ENCODE measurements at places on chromosomes 12 and 14.
A peak's percentile ranks its signal among the peaks of the same experiment; 100 is the strongest.

DNA sequence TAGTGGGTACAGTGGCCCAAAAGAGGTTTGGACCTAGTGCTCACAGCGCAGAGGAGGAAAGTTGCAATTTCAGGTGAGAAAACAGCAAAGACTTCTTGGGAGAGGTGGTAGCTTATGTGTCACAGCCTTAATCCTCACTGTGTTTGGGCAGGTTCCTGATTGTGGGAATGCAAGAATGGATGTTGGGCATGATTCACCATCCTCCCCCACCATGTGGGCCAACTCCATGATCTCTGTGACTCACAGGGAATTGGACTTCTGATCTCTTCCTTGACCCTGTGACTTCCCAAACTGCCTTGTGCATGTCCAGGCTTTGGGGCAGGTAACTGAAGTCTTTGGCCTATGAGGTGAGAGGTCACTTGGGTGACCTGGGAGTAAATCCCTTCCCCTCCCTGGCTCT lies 1.8 kb upstream of the CHST11 start:
- DNase-seq: peak; percentile 10

GRCh38 chr12:94670898-94671297 lies 20.5 kb upstream of the TMCC3 start:
- no peak for DNase-seq

DNA sequence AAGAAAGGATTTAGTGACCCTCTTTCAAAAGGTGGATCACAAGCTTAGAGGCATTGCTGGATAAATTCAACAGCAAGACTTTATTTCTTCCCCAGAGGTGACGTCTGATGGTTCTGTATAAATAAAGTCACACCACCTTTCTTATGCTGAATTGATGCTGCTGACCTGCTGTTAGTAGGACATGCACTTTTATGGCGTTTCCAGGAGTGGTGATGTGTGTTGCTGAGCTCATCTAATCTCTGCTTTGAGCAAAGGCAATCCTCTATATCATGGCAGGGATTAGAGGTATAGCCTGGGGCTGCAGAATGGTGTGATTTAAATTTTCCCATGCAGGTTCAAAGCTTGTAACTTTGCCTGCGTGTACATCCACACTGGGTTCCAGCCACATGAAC lies 94.9 kb downstream of the ETV6 start:
- DNase-seq: no peak

DNA sequence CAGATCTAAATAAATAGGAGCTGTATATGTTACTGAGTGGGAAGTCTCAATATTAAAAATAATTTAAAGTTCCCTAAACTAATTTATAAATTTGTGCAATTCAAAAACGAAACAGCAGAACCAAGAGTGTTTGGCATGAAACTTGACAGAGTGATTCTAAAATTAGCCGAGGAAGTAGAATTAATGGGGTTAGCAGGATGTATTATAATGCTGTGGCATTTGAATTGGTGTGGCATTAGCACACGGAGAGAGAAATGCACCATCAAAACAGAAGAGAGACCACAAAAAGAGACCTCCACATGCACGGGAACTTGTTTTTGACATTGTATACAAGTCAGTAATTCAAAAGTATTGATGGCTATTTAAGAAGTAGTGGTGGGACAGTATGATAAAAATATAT lies 366.0 kb upstream of the RGS6 start:
- DNase-seq: no peak

DNA sequence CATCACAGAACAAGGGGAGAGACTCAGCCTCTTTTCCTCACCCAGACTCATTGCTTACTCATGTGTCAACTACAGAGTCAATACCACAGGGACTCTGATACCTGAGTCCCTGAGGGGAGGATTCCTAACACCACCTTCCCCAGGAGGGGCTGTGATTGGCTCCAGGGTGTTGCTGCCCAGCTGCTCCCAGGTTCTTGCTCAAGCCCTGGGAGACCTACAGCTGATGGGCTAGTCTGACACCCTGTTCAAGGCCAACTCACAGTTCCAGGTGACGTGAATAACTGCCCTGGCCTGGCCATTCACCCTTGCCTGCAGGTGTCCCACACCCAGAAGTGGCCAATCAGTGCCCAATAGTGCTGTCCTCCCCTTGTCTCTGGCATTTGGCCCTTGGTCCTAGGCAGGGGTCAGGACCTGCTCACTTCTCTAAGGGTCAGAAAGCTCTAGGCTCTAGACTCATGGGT lies 8.6 kb downstream of the SPRYD4 start:
- DNase-seq: no peak

DNA sequence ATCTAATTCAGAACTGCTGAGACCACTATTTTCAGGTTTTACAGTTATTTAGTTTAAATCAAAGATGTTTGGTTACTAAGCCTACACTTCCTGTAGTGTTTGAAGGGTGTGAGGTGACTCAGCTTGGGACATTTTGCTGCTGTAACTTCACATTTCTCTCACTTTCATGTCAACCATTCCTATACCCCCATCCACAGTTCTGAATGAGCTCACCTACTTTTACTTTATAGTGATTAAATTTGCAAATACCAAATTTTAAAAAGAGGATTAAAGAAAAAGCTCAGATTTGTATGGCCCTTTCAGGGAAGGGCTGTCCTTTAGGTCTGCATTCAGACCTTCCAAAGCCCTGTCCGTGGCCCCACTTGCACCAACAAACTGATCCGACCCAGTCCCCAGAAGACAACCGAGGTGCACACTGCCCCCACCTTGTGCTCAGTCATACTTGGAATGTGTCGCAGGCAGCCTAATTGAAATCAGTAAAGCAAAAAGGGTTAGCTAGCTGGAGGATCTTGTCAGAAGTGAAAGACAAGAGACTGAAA lies 174.4 kb downstream of the MON2 start:
- DNase-seq: no peak

GRCh38 chr12:111024205-111024801 lies 103.9 kb upstream of the MYL2 start:
- no peak for DNase-seq

DNA sequence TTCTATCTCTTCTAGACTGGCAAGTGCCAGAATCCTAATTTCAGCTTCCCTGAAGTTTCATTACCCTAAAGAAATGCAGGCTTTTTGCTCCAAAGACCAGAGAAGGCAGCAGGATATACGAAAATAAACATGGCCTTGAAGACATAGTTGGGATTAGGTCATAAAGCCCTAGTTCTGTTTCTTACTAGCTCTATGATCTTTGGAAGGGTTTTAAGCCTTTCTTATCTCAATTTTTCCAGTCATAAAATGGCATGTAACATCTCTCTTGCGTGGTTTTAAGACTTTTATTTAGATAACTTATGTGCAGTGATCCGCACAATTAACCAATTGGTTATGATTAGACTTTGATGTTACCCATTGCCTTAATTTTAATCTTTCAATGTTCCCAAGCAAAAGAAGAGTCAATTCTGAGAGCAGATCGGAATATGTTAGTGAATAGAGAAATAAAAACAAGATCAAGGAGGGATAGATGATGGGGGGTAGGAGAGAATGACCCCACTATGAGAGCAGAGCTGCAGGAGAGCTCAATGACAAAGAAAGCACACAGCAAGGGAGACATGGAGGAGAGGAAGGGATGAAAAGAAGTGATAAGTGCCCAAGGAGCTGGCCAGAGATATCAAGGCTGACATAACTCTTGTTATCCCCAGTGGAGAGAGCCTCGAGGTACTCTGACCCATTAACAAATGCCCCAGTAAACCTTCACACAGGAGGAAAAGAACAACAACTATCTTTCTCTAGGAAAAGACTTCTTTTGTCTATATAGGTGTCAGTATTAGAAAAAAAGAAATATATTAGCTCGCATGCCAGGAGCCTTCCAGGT lies 53.0 kb upstream of the ANP32D start:
- no peak for DNase-seq

DNA sequence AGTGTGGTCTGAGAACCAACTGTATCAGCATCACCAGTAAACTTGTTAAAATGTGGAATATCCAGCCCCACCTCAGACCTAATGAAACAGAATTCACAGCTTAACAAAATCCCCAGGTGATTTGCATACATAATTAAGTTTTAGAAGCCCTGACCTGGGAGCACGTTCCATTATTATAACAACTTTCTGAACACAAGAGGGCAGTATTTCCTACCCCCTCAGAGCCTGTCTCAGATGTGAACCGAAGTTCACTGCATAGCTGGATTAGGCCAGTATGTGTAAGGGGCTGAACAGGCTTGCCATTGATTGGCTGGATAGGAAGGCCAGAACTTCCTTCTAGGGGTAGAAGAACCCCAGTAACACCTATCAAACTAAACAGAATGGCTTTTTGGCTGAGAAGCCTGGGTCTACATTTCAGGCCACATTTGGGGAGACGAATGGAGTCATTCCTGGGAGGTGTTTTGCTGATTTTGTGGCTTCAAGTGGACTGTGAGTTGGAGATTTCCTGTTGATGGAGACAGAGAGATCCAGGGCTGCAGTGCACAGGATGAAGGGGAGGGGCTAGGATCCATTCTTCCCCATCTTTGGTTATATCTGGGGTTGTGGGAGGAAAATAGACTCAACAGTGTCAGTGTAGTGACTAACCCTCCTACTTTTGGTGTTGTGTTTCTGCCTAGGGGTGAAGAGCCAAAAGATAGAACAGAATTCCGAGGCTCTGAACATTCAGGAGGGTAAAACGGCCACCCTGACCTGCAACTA lies 94.7 kb upstream of the OR4E1 start:
- DNase-seq: no peak

DNA sequence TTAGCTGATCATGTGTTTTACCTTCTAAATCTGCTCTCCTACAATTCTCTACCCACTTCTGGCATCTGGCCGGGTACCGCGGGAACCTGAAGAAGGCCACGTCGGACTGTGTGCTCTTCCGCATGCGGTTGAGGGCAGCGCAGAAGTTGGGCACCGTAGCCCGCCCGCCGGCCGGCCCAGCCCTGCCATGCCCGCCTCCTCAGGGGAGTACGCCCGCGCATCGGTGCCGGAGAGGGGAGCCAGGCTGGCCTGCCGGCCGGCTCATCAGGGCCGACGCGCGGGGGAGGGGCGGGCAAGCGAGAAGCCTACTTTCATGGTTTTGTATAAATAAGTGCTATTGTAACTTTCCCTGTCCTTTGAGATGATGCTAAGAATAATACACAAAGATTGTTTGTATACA lies 19.9 kb upstream of the ADAMTS20 start:
- DNase-seq: no peak

DNA sequence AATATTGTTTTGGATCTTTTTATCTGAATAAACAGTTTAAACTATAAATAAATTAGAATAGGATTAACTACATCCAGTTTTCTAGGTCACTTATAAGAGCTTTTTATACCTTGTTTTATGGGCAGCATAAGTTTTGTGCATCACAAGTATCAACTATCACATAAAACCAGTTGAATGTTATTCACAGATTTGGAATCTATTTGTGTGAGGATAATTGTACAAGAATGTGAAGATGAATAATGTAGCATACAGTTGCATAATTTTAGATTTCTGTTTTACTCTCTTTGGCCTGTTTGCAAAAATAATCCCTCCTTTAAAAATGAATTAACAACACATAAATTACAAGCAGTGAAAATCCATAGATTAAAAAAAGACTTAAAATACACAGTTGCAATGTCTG lies 88.8 kb downstream of the SCFD1 start:
- peak; percentile 23 for DNase-seq

GRCh38 chr12:66341126-66341525 lies 38.8 kb downstream of the HELB start:
- no peak for DNase-seq

DNA sequence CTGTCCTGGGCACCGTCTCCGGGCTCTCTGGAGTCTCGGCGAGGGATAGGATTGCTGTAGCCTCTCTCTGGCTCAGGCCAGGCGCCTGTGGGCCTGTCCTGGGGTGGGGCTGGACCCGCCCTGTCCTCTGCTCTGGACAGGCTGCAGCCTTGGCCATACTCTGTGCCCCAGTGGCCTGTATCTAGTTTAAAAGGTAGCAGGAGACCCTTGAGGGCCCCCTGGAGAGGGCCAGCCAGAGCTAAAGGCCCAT lies 1.8 kb downstream of the KIF26A start:
- DNase-seq: no peak

DNA sequence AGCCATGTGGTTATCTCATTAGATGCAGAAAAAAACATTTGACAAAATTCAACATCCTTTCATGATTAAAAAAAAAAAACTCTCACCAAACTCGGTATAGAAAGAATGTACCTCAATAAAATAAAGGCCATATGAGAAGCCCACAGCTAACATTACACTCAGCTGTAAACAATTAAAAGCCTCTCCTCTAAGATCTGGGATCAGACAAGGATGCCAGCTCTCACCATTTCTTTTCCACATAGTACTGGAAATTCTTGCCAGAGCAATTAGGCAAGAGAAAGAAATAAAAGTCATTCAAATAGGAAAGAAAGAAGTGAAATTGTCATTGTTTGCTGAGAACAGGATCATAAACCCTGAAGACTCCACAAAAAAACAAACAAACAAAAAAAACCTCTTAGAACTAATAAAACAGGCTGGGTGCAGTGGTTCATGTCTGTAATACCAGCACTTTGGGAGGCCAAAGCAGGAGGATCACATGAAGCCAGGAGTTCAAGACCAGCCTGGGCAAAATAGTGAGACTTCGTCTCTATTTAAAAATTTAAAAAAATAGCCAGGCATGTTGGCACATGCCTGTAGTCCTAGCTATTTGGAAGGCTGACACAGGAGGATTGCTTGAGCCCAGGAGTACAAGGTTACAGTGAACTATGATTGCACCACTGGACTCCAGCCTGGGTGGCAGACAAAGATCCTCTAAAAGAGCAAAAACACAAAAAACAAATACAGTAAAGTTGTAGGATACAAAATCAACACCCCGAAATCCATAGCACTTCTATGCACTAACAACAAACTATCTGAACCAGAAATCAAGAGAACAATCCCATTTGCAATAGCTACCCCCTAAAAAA lies 114.4 kb downstream of the FOXA1 start:
- DNase-seq: no peak

GRCh38 chr14:35557221-35557747 lies 23.3 kb downstream of the INSM2 start:
- no peak for DNase-seq

GRCh38 chr12:100827901-100828520 lies 33.4 kb downstream of the ANO4 start:
- no peak for DNase-seq

DNA sequence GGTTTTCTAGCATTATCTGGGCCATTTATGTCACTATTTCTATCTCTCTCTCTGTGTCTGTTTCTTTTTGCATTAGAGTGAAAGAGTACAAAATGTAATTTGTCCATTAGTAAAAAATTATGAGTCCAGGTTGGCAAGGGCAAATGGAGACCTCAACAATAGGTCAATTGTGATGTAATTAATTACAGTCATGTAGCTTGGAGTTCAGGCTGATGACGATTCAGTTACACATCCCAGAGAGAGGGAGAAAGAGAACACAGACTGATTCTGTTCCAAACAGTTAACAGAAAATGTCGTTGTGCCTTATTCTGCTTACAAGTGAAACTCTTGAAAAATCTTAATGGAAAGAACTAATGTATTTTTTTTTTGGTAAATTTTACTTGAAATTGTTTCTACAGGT lies 83.3 kb downstream of the ATXN7L3B start:
- DNase-seq: no peak

DNA sequence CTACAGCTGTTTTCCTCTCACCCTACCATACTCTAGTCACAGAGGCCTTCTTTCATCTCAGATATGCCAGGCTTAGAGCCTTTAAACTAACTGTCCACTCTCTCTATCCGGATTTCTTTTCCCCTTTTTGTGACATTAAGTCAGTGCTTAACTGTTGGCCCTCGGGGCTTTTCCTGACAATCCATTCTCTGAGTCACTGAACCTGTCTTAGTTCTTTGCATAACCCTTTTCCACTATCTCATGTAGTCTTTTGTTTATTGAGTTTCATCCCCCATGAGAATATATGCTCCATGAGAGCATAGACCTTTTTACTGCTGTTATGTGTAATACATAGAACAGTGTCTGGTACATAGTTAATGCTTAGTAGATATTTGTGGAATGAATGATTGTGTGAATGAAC lies 68.7 kb downstream of the PLEKHA5 start:
- DNase-seq: no peak

Measured in AG04449 (cell line).